ENCODE measurements at places on chromosomes 16 and 17. TPM values are rescaled to one million over a fixed set of nuclear protein-coding genes. Genes with fewer than 3 reads are reported as not detected.

DNA sequence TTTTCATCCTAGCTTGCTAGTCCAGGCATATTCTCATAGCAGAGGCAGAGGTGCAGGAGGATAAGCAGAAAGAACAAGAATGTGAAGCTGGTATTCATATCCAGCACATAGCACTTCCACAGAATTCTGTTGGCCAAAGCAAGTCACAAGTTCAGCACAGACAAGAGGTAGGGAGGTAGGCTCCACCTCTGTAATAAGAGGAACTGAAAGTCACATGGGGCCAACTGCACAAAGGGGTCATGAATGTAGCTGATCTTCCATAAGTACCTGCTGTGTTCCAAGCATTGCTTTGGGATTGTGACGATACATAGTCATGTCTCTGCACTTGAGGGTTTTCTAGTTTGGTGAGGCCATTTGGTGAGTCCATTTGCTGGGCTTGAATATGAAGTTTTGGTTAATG is 110.8 kb upstream of the MPHOSPH6 start:
- no peaks in the 10 kb centered on the region for H3K4me1 ChIP-seq
- H3K27me3 ChIP-seq: no peaks in the 10 kb centered on the region
- no peak for DNase-seq

DNA sequence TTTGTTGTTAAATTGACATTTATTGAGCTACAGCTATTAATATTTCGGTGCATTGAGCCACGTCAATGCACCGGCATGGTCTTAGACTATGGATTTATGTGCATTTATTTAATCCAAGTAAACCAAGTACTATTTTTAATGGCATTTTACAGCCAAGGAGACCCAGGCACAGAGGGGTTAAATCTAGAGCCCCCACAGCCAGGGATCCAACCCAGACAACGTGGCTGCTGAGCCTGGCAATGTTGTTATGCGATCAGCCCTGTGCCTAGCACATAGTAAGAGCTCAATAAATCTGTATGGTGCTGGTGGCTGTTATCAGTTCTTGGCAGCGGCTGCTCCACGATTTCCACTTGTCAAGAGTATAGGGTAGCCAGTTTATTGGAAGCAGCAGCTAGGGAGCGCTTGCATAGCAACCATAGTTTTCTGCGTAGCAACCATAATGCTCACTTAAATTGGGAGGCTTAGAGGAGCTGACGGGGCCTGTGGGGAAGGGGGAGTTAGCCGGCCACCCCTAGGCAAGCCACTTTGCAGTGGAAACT is 541 bp upstream of the RBBP6 start:
- peak overlapping the region; percentile 80 for H3K4me3 ChIP-seq
- peaks cover 7% of the 10 kb centered on the region for H3K36me3 ChIP-seq
- DNase-seq: no peak
- H3K27me3 ChIP-seq: no peaks in the 10 kb centered on the region
- peak overlapping the region; percentile 100 for H3K27ac ChIP-seq

- no peaks in the 10 kb centered on the region for H3K27me3 ChIP-seq
- no peaks in the 10 kb centered on the region for H3K36me3 ChIP-seq
- no peak for DNase-seq
Observed at GRCh38 chr17:66300956-66301355, 1.5 kb upstream of the PRKCA start.

DNA sequence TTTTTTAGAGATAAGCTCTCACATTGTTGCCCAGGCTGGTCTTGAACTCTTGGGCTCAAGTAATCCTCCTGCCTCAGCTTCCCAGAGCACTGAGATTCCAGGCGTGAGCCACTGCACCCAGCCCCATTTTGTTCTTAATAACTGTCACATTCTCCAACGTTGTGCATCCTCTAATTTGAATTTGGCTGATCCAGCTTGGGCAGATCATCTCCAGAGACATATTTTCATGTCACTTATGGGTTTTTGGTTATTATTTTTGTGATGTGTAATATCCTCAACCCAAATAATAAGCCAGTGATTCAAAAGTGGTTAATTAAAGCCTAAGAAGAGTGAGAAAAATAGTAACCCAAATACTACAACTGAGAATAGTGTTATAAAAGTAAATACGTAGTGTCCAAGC is 16.2 kb upstream of the COL1A1 start:
- no peaks in the 10 kb centered on the region for H3K36me3 ChIP-seq
- no peak for DNase-seq
- no peak overlapping the region for H3K4me3 ChIP-seq
- H3K27me3 ChIP-seq: no peaks in the 10 kb centered on the region
- peaks cover 49% of the 10 kb centered on the region for H3K4me1 ChIP-seq

DNA sequence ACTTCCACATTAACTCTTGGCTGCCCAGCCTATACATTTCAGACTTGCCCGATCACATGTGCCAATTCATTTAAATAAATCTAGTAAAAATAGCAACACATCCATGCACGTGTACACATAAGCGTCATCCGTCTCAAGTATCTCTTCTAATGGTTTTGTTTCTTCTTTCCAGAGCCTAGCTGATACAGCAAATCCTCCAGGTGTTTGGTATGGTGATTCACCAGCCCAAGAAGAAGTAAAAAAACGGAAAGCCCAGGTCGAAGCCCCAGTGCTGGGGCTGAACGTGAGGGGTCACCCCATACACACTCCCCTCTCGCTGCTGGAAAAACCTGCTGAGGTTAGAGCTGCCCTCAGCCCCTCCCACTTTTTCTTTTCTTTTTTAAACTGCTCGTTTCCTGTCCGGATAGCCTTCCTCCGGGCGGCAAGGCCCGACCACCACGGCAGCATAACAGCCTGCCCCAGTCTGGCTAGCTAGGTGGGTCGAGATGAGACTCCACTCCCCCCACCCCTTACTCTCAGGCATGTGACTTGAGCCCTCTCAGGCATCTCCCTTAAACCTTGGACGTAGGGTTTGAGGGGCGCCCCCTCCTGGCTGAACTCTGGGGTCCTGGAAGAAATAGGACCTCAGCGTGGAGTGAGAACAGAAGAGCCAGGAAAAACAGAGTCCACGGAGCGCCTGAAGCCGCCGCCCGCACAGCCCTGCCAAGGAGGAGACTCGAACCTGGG is 13.9 kb upstream of the OR1F1 start:
- no peak overlapping the region for H3K27ac ChIP-seq
- peaks cover 33% of the 10 kb centered on the region for H3K27me3 ChIP-seq
- H3K4me1 ChIP-seq: peaks cover 9% of the 10 kb centered on the region
- no peaks in the 10 kb centered on the region for H3K36me3 ChIP-seq
- DNase-seq: no peak

- peaks cover 5% of the 10 kb centered on the region for H3K36me3 ChIP-seq
- H3K27me3 ChIP-seq: no peaks in the 10 kb centered on the region
- H3K27ac ChIP-seq: no peak overlapping the region
- peaks cover 9% of the 10 kb centered on the region for H3K4me1 ChIP-seq
- no peak overlapping the region for H3K4me3 ChIP-seq
Observed at GRCh38 chr17:40181205-40181604, 3.9 kb downstream of the RAPGEFL1 start.

GRCh38 chr17:66636111-66636510 is 198.8 kb upstream of the CACNG5 start:
- H3K27me3 ChIP-seq: no peaks in the 10 kb centered on the region
- H3K36me3 ChIP-seq: no peaks in the 10 kb centered on the region
- no peak for DNase-seq
- H3K27ac ChIP-seq: no peak overlapping the region
- no peak overlapping the region for H3K4me3 ChIP-seq
- no peaks in the 10 kb centered on the region for H3K4me1 ChIP-seq

DNA sequence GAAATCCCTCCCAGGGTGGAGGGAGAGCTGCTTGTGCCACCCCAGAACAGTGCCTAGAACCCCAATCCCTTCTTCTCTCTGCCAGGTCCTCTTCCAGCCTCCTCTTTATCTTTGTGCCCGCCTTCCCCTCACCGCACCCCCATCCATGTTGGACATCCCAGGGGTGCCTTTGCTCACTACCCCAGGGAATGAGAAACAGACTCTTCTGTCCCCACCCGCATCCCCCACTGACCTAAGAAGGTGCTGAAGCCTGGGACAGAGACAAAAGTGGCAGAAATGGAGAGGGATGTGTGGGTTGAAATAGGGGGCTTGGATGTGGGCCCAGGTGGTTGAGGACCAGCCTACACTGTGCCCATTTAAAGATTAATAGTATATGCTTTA is 17.0 kb downstream of the ALOX15B start:
- no peaks in the 10 kb centered on the region for H3K36me3 ChIP-seq
- no peaks in the 10 kb centered on the region for H3K4me1 ChIP-seq
- H3K4me3 ChIP-seq: no peak overlapping the region
- peak overlapping the region; percentile 15 for H3K27ac ChIP-seq
- DNase-seq: no peak

- peak overlapping the region; percentile 100 for H3K27ac ChIP-seq
- peak; percentile 72 for DNase-seq
- peak overlapping the region; percentile 24 for H3K4me3 ChIP-seq
- no peaks in the 10 kb centered on the region for H3K36me3 ChIP-seq
Observed at GRCh38 chr17:43366891-43367736, 31.7 kb upstream of the ARL4D start.

DNA sequence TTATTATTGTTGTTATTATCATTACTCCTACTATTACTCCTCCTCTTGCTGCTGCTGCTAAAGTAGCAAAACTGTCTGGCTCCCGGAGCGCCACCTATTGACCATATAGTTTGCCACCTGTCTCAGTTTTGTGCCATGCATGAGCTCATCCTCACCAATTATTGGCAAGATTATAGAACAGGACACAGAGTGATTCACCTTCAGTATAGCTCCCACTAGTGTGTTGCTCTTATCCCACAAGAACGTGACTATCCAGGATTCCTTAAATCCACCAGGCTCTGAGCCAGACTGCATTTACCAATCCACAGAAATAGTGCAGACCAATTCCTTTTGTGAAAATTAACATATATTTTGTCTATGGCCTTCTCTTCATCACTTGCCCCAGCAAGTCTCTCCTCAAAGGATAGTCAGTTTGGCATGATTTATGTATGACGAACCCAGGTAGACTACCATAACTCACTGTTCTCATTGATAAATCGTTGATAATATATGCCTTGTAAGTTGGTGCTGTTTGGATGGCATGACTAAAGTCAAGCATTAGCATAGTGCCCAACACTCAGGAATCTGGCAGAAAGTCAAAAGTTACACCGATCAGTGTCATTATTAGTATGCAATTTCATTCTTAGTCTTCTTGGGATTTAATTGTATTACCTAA is 405.5 kb upstream of the HSBP1 start:
- H3K36me3 ChIP-seq: no peaks in the 10 kb centered on the region
- H3K27ac ChIP-seq: no peak overlapping the region
- no peak overlapping the region for H3K4me3 ChIP-seq
- H3K27me3 ChIP-seq: no peaks in the 10 kb centered on the region

DNA sequence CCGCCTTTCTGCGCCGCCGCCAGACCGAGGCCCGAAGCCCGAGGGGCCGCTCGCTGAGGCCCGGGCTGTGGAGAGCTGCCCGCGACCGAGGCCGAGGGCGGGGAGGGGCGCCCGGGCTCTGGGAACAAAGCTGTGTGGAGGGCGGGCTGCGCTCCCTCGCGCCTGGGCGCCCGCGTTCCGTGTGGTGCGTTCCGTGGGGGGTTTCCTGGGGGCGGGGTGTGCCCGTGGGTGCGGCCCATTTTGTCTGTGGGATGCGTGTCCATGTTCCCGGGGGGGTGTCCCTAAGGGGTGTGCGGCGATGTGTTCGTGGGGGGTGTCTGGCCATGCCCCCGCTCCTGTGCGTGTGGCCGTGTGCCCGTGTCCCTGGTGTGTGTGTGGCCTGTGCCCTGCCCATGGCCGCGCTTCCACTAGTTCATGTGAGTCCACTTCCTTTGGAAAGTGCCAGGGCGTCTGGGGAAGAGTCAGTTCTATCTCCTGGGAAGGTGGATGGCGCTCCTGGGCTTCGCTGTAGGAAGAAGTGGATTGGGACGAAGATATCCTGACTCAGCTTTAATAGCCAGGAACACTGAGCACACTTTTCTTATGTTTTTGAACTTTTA is 520 bp downstream of the JPT2 start:
- DNase-seq: peak; percentile 71
- H3K4me1 ChIP-seq: no peaks in the 10 kb centered on the region
- H3K36me3 ChIP-seq: peaks cover 15% of the 10 kb centered on the region
- peak overlapping the region; percentile 90 for H3K4me3 ChIP-seq

DNA sequence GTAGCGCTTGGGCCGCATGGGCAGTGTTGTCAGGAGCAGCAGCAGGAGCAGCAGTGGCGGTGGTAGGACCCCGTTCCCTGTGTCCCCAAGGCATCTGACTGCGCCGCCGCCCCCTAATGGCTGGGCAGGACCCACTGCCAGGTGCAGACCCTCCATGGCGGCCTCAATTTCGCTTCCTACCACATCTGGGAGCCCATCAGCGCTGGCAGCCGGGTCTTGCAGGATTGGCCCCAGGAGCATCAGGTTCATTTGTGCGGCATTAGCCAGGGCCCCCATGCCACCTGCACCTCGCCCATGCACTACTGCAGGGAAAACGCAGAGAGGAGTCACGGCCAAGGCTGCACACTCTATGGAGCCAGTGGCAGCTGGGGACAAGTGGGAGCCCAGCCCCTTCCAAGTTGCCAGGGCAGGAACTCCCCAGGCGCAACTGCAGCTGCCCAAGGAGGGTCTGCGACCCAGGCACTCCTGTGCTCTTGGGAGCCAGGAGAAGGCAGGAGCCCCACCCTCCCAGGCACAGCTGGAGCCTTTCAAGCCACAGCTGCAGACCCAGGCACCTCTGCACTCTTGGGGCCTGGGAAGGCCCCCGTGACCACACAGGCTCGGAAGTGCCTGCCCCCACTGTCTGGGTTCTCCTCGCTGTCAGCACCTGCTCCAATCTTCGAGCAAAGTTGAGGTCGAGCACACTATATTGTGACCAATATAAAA is 594.2 kb downstream of the KCNJ18 start:
- no peak overlapping the region for H3K4me3 ChIP-seq
- no peaks in the 10 kb centered on the region for H3K4me1 ChIP-seq
- H3K27me3 ChIP-seq: no peaks in the 10 kb centered on the region
- H3K27ac ChIP-seq: no peak overlapping the region
- no peaks in the 10 kb centered on the region for H3K36me3 ChIP-seq
- DNase-seq: no peak

GRCh38 chr17:66381701-66382362 is 79.4 kb downstream of the PRKCA start:
- no peak overlapping the region for H3K4me3 ChIP-seq
- H3K4me1 ChIP-seq: no peaks in the 10 kb centered on the region
- H3K27ac ChIP-seq: no peak overlapping the region
- DNase-seq: no peak
- no peaks in the 10 kb centered on the region for H3K36me3 ChIP-seq
- no peaks in the 10 kb centered on the region for H3K27me3 ChIP-seq

The CCL7 gene
- total RNA-seq: not detected

The CCL11 gene
- not detected for total RNA-seq

The KRTAP1-3 gene
- not detected for total RNA-seq

The ITGA2B gene
- total RNA-seq: not detected

The PLK1 gene
- 35.2 TPM for total RNA-seq

The CDYL2 gene
- total RNA-seq: 5.0 TPM

The TERB1 gene
- not detected for total RNA-seq

The ABCC12 gene
- not detected for total RNA-seq

The CPSF4L gene
- not detected for total RNA-seq

The MYLK3 gene
- total RNA-seq: not detected

Data from ascending aorta (tissue), 2 donors.